ENCODE measurements at places on chromosomes 13 and 19.

DNA sequence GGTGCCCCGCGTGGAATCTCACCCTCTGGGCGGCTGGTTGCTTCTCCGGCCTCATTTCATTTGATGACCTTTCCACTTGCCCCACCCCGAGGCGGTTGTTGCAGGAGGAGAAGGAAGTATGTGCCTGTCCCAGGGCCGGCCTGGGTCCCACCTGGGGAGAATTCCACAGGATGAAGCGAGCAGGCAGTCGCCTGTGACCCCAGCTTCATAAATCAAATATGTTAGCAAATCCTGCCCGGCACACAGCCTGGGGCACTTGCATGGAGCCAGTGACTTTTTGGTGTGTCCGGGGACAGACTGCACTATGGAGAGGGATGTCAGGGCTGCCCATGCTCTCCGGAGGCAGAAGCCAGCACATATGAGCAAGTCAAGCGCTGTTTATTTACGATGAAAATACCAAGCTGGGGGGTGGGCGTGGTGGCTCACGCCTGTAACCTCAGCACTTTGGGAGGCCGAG lies 19.7 kb upstream of the ZBTB7A start:
- no peak for DNase-seq

- DNase-seq = no peak
Observed at GRCh38 chr19:5958074-5958850, 19.7 kb downstream of the RANBP3 start.

- no peak for DNase-seq
Observed at GRCh38 chr13:35598233-35598632, 121.7 kb upstream of the MAB21L1 start.

DNA sequence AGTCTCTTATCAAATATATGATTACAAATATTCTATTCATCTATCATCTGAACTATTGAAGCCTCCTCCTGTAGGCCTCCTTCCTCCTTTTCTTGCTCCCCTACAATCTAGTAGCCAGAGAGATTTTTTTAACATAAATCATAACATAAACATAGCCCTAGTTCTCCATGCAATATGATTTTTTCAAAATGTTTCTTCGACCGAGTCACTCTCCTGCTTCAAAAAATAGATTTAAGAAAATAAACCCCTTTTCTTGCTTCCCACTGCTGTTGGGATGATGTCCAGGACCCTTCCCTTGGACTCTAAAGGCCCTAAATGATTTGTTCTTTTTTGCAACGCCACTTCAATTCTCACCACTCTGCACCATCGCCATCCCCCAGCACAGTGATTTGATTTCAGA lies 319.7 kb upstream of the TSHZ3 start:
- DNase-seq = no peak

DNA sequence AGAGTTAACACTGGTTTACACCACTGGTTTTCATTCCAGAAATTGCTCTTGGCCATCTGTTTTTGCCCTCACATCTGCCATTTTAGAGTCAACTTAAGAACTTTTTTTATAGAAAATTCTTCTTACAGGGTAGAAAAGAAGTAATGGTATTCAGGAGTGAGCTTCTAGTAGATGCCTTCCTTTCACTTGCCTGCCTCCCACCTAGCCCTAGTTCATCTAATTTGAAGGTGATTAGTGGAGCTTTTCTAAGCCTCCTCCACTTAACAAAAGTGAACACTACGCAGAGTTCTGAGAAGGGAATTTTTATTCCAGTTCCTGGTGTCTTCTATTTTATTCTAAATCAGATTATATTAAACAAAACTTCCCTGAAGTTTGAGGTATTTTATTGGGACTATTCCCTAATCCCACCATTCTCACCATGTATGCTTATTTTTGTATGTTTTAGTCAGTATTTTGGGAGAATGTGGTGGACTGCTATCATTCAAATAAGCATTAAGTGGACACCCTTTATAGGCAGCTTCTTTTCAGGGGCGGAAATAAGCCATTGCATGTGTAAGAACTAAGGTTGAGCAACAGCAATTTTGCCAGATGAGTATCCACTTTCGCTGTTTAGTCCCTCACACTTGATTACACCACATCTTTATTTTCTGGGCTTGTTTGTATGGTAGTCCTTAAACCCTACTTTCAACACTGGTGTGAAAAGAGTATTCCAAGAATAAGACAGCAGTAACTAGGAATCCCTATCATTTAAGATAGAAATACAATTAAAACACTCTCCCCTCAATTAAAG lies 156.9 kb downstream of the ENOX1 start:
- no peak for DNase-seq

- no peak for DNase-seq
Observed at GRCh38 chr19:7858109-7858770, 15.9 kb downstream of the PRR36 start.

DNA sequence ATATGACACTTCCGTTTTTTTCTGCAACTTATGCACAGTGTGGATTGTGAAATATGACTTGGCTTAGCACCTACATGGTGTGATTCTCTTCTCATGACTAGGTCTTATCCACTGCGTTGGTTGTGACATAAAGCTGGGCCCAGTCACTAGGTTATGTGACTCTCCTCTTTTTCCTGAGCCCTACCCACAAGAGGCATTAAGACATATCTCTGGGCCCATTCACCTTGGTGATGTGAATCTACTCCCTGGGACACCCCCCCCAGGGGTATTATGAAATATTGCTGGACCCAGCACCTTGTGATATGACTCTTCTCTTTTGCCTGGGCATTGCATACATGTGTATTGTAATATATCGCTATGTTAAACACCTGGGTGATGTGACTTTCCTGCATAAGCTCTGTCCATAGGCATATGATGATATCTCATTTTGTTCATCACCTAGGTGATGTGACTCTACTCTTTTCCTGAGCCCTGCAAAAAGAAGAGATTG lies 85.8 kb upstream of the ZNF43 start:
- no peak for DNase-seq

DNA sequence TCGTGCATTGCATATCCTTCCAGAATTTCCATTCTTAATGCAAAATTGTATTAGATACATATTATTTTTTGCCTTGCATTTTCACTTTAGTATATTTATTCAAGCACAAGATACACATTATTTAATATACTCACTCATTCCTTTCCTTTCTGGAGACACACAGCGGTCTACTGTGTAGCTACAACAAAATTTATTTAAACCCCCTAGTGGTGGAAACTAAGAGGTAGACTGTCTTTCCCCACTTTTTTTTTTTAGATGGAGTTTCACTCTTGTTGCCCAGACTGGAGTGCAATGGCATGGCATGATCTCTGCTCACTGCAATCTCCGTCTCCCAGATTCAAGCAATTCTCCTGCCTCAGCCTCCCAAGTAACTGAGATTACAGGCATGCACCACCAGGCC lies 2040.3 kb upstream of the PCDH20 start:
- DNase-seq = no peak

DNA sequence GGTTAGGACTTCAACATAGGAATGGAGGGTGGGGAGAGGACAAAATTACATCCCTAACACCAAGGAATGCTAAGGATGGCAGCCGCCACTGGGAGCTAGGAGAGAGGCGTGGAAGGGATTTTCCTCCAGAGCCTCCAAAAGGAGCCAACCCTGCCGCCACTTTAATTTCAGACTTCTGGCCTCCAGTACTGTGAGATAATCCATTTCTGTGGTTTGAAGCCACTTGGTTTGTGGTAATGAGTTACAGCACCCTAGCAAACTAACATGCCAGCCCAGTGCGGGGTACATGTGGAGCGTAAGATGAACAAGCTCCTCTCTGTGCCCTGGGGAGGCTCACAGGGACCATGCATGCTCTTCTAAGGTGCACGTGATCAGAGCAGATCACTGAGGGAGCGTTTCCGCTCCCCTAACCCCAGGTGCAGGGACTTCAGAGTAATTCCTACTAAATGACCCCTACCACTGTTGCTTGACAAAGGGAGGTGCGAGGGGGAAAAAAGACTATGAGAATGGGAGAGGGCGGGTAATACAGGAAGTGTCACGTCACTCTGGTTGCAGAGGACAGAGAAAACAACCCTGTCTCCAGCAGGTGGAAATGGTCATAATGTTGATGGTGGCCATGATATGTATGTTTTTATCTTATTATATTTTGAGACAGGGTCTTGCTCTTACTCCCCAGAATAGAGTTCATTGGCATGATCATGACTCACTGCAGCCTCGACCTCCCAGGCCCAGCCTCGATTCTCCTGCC lies 12.0 kb downstream of the FPR1 start:
- no peak for DNase-seq

- no peak for DNase-seq
Observed at GRCh38 chr13:19836472-19836871, 27.0 kb downstream of the ZMYM5 start.
